Suppressor macrophage treated with lipopolysaccharide for 4 hours (primary cell): ENCODE measurements at places on chromosomes 2 and 18.

DNA sequence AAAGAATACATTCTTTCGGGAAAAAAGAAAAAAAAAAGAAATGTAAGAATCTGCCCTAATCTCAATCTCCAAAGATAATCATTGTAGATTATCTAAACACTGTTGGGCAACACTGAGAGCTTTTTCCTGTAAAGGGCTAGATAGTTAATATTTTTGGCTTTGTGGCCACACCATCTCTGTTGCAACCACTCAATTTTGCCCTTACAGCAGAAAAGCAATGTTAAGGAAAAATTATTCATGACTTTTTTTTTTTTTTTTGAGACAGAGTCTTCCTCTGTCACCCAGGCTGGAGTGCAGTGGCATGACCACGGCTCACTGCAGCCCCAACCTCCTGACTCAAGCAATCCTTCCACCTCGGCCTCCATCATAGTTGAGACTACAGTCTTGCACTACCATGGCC lies 17.3 kb upstream of the FZD5 start:
- peak; percentile 50 for DNase-seq

DNA sequence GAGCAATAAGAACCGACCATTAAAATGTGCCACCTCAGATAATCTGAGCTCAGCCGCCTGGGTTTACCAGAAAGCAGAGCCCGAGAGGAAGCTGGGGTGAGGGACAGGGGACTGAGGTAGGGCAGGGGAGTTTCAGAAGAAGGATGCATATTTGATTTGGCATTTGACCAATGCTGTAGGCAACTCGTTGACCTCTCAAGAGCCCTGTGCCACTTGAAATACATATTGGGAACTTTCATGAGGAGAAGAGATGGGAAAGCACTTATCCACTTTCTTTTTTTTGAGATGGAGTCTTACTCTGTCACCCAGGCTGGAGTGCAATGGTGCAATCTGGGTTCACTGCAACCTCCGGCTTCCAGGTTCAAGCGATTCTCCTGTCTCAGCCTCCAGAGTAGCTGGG lies 148.4 kb upstream of the SPRED2 start:
- no peak for DNase-seq

DNA sequence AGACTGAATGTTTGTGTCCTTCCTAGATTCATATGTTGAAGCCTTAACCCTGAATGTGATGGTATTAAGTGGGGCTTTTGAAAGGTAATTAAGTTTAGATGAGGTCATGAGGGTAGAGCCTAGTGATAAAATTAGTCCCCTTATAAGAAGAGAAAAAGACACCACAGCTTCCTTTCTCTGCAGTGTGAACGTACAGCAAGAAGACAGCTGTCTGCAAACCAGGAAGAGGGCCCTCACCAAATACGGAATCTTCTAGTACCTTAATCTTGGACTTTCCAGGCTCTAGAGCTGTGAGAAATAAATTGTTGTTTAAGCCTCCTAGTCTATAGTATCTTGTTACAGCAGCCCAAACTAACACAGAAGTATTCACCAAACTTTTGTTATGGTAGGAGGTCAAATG lies 57.1 kb upstream of the CYTIP start:
- no peak for DNase-seq

DNA sequence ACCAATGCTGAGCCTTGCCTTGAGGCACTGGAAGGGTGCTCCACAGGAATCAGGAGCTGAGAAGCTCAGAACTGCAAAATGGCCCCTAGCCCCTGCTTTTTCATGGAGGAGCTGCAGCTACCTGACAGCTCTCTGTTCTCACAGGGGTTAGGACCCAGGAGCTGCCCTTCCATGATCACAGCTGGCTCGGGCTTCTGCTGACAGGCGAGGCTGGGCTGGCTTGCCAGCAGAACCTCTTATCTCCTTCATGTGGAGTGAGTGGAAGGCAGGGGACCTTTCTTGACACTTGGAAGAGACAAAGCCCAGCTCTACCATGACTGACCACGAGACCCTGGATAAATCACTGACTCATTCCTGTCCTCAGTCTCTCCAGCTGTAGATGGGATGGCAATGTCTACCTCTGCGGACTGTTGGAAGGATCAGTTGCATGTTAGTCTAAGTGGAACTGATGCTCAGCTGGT lies 113.4 kb downstream of the CAPN13 start:
- DNase-seq: no peak

DNA sequence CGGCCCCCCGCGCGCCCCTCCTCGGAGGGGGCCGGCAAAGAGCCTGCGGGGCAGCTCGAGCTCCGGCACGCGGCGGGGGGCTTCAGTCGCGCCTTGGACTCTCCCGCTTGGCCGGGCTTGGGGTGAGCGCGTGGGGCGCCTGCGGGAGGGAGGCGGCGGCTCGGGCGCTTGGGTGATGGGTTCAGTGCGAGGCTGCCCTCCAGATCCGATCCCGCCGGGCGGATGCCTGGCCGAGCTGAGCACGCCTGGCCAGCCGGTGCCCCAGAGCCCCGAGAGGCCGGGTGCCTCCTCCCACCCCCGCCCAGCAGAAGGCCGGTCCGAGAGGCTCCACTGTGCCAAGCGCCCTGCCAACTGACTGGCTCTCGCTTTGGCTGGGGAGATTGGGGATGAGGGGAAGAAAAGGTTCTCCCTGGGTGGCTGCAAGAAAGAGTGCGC lies 273 bp upstream of the NXPH2 start:
- no peak for DNase-seq

GRCh38 chr2:181371782-181372645 lies 85.2 kb upstream of the ITGA4 start:
- peak; percentile 8 for DNase-seq

- no peak for DNase-seq
Observed at GRCh38 chr2:105821428-105822125, 76.9 kb downstream of the NCK2 start.

DNA sequence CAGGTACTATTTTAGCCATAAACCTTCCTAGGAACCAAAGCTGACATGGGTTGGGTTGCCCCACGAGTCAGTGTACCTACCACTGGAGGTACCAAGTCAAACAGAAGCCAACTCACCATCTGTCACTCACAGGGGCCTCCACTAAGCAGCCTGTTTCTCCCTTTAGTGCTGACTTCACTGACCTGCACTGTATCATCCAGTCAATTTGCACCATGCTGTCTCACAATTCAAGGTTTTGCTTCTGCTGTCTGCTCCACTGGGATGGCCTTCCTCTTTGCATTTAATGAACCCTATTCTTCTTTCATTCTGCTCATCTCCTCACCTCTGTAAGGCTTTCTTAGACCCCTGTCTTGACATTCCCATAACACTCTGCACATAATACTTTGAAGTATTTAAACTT lies 47.2 kb downstream of the EIF2AK3 start:
- no peak for DNase-seq

DNA sequence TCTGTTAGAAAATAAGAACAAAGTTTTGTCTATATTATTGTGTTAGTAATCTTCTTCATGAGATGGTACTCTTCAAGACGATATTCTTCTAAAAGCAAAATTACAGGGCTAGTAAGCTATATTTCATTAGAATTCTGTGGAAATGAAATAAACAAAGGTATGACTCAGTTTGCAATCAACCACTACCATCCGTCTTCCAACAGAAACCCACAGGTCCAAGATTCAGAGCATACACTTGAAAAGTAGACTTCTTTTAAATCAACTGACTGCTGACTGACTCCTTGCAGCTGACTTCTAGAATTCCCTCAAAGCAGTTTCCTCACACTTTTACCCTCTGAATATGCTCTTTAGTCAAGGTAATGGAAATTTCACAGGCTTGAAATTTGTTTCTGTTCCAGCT lies 193.7 kb downstream of the GCA start:
- no peak for DNase-seq

DNA sequence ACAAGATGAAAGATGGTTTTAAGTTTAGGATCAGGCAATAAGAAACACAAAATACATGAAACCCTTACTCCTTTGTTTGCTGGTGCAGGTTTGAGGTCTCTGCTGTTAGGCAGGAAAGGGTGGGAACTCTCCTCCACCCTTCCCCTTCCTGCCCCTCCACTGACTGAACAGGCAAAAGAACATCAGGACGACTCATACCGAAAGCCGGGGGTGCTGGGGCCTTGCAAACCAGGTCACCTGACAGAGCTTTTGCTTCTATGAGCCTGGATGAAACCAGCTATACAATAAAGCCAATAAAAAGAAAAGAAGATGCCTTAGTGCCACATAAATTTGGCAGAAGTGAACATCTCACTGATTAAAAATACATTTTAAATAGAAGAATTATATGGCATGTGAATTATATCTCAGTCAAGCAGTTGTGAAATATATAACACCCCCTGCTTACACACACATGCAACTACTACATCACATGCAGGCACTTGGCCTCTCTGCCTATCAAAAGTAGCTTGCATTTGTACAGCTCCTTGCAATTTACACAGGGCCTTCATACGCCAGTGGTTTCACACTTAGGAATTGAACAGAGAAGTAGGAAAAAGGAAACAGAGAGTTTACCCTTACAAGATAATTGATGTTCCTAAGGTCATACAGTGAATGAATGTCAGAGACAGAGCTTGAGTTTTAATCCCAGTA lies 215.1 kb upstream of the TRIB2 start:
- DNase-seq: peak; percentile 70

GRCh38 chr2:25473758-25474340 lies 132.1 kb upstream of the DNMT3A start:
- DNase-seq: no peak

DNA sequence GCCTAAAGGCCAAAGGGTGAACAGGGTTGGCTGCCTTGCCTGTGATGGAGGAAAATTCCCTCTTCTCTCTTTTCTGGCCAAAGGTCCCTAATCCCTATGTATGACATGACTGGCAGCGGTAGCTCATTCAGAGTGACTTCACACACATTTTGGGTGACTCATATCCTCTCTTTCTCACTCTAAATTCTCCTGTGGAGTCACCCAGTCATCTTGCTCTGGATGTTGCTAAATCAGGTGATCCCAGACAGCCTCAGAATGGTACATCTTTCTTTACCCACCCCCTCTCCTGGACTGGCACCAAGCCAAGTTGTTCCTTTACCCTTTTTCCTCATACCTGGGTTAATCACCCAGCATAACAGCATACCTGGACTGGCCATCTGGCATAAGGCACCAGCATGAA lies 77.2 kb downstream of the NEURL3 start:
- DNase-seq: peak; percentile 73

DNA sequence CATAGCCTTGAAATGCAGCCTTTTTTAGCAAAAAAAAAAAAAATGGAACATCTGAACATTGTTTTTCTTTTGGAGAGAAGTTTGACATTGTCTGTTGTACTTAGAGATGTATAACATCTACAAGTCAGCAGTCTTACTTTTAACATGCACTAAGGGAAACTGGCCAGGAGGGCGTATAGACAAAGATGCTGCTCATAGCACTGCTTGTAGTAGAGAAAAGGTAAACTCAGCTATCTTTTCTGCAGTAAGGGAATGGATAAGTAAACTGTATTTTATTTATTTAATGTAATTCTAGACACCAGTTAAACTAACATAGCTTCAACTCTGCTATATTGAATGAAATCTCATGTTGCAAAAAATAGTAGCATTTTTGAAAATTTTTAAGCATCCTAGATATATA lies 489.6 kb downstream of the PTPRM start:
- no peak for DNase-seq

- no peak for DNase-seq
Observed at GRCh38 chr18:74508366-74508765, 12.2 kb downstream of the CNDP2 start.

GRCh38 chr2:67213270-67213670 lies 183.9 kb upstream of the ETAA1 start:
- DNase-seq: no peak

DNA sequence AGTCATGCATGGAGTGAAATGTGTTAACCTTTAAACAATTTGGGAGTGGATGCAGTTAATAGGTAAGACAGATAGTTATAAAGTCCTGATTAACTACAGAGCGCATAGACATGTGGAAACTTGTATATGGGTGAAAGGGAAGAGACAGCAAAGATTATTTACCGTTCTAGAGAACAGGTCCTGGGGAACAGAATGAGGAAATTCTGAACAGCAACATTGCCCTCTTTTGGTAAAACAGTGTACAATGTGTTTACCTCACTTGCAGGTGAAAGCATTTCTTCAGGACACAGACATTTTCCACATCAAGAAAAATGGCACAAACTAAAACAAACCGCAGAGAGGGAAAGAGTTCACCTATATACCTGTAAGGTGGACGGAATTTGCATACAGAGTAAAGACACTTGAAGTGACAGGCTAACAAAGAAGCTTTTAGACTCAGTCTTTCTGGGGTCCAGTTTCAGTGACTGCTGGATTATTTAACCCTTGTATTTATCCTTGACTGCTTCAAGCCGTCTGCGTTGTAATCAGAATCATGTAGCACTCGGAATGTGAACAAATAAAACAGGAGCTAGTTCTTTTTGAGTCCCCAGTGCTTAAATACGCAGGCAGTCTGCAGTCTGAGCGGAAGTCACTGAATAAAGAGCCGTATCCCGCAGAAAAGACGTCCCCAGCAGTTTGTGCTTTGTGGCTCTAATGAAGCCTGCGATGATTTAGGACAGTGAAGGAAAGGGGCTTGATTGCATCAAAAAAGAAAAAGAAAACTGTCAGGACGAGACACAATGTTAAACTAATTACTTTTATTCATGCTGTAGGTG lies 364.8 kb upstream of the GALNT5 start:
- DNase-seq: peak; percentile 6

DNA sequence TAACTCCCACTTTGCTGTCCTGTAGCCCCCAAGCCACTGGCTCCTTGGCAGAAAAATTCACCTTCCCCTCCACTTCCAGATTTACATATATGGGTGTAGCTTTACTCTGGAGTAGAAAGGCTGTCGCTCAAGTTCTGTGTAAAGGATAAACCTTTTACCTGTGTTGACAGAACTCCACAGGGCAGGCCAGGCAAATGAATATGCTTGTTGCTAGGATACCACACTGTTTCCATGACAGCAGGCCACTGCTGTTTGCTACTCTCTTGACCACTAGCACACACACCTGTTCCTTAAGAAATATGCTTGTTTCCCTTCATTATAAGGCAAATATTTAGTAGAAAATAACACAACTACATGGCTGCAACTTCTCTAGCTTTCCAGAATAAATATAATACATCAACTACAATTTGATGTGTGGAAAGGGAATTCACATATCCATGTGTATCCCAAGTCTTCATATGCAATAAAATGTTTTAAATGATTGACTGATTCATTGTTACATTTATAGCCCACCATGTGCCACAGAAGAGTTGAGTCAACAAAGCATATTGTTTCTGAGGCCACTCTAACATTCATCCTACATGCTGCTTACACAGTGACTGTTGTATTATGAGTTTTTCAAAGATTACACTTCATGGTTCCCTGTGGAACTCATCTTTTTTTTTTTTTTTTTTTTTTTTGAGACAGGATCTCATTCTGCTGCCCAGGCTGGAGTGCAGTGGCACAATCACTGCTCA lies 56.2 kb upstream of the ROCK1 start:
- no peak for DNase-seq

- no peak for DNase-seq
Observed at GRCh38 chr2:196454492-196454891, 185.0 kb upstream of the CCDC150 start.
